Activated T-cell treated with anti-CD3 and anti-CD28 coated beads, Interleukin-2, amount 50 U/mL, for 4 hours (primary cell): ENCODE measurements at places on chromosomes 12 and 14. TPM values are rescaled to one million over a fixed set of nuclear protein-coding genes. Genes with fewer than 3 reads are reported as not detected.

Gene UBE3B
- total RNA-seq: 25.4 TPM

Gene PRB2
- not detected for total RNA-seq

Gene FGF23
- not detected for total RNA-seq

Gene ASCL1
- not detected for total RNA-seq

Gene PPFIA2
- not detected for total RNA-seq

Gene IFNG-AS1
- total RNA-seq: not detected

Gene KCTD10
- total RNA-seq: 47.3 TPM

Gene PCED1B
- 78.2 TPM for total RNA-seq

Gene CAPZA3
- not detected for total RNA-seq

Gene CAPS2
- 0.65 TPM for total RNA-seq

Gene SOX5
- 1.7 TPM for total RNA-seq

Gene TEX52
- total RNA-seq: not detected

Gene SLC17A8
- total RNA-seq: not detected

Gene UNG
- total RNA-seq: 91.9 TPM

Gene GPHB5
- total RNA-seq: not detected

Gene MYF6
- not detected for total RNA-seq

Gene NELL2
- total RNA-seq: 32.0 TPM

Gene MGAT4C
- not detected for total RNA-seq

Gene AQP2
- not detected for total RNA-seq

Gene MANSC4
- not detected for total RNA-seq

Gene TCL1B
- total RNA-seq: not detected

Gene CRACR2A
- total RNA-seq: 46.2 TPM

Gene KRT77
- not detected for total RNA-seq

Gene IKZF4
- total RNA-seq: 14.6 TPM
